ENCODE measurements at places on chromosomes 7 and 10.

DNA sequence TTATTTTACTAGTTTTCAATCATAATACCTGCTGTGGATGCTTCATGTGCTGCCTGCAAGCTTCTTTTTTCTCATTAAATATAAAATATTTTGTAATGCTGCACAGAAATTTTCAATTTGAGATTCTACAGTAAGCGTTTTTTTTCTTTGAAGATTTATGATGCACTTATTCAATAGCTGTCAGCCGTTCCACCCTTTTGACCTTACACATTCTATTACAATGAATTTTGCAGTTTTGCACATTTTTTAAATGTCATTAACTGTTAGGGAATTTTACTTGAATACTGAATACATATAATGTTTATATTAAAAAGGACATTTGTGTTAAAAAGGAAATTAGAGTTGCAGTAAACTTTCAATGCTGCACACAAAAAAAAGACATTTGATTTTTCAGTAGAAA lies 103.0 kb downstream of the PTEN start:
- DNase-seq: no peak

DNA sequence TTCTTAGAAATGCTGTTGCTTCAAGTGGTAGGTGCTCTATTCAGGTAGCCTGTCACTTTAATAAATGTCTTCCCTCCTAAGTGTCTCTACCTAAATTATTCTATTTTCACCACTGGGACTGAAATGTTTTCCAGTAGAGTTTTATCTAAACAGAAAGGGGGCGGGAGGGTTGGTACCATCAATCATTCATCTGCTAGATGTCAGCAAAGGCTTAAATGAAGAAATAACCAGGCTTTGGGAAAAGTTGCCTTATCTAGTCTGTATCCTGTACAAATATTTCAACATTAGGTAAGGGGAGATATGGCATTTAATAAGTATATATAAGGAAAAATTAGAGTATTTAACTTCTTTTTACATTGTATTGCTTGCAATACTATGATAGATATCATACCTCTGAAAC lies 51.8 kb downstream of the VTI1A start:
- DNase-seq: no peak

- no peak for DNase-seq
Measured at GRCh38 chr10:79105150-79105739, 36.5 kb downstream of the ZMIZ1 start.

GRCh38 chr10:10910634-10911033 lies 107.0 kb upstream of the CELF2 start:
- no peak for DNase-seq

DNA sequence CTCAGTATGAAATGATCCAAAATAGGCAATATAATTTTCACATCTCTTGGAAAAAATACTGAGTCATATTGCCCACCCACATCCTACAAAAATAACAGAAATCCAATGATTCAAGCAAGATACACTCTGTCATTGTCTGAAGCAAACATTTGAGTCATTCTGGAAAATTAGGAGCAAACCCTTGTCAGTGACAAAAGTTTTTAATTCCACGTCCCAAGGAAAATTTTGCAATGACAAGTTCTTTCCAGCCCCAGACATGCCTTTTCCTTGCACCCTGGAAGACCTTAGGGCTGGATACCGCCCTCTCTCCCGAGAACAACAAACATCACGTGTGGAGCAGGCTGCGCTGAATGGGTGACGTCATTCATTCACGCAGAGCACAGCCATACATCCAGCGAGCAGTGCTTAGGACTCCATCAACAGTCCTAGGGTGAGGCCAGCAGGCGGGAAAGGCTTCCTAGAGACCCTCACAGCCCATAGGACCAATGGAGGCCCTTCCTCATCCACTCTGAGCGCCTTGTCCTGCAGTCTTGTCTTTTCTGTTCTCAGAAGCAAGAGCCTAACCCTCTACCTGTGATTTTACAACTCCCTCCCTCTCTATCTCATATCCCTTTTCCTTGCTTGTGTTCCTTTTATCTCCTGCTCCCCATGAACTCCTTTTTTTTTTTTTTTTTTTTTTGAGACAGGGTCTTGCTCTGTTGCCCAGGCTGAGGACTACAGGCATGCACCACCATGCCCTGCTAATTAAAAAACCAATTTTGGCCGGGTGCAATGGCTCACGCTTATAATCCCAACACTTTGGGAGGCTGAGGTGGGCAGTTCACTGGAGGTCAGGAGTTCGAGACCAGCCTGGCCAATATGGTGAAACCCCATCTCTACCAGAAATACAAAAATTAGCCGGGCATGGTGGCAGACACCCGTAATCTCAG lies 23.5 kb upstream of the KDM7A start:
- no peak for DNase-seq

- DNase-seq: no peak
Measured at GRCh38 chr10:105113666-105114065, 472.6 kb downstream of the SORCS3 start.

DNA sequence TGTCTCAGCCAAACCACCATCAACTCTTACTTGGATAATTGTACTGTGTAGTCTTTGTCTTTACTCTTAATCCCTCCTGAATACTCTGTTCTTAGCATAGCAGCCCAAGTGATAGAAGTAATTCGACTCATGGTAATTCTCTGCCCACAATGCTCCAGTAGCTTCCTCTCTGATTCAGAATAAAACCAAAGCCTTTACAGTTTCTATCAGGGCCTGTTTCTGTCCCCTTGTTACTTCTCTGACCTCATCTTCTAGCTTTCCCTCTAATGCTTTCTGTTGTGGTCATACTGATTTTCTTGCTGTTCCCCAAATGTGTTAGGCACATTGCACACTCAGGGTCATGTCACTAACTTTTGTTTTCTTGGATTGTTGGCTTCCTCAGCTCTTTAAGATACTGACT lies 8.0 kb downstream of the ZNF518A start:
- no peak for DNase-seq

- DNase-seq: no peak
Measured at GRCh38 chr10:117497736-117498135, 44.8 kb upstream of the EMX2 start.

DNA sequence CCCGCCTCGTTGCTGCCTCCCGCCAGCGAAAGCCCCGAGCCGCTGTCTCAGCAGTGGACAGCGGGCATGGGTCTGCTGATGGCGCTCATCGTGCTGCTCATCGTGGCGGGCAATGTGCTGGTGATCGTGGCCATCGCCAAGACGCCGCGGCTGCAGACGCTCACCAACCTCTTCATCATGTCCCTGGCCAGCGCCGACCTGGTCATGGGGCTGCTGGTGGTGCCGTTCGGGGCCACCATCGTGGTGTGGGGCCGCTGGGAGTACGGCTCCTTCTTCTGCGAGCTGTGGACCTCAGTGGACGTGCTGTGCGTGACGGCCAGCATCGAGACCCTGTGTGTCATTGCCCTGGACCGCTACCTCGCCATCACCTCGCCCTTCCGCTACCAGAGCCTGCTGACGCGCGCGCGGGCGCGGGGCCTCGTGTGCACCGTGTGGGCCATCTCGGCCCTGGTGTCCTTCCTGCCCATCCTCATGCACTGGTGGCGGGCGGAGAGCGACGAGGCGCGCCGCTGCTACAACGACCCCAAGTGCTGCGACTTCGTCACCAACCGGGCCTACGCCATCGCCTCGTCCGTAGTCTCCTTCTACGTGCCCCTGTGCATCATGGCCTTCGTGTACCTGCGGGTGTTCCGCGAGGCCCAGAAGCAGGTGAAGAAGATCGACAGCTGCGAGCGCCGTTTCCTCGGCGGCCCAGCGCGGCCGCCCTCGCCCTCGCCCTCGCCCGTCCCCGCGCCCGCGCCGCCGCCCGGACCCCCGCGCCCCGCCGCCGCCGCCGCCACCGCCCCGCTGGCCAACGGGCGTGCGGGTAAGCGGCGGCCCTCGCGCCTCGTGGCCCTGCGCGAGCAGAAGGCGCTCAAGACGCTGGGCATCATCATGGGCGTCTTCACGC lies 825 bp downstream of the ADRB1 start:
- DNase-seq: peak; percentile 7

DNA sequence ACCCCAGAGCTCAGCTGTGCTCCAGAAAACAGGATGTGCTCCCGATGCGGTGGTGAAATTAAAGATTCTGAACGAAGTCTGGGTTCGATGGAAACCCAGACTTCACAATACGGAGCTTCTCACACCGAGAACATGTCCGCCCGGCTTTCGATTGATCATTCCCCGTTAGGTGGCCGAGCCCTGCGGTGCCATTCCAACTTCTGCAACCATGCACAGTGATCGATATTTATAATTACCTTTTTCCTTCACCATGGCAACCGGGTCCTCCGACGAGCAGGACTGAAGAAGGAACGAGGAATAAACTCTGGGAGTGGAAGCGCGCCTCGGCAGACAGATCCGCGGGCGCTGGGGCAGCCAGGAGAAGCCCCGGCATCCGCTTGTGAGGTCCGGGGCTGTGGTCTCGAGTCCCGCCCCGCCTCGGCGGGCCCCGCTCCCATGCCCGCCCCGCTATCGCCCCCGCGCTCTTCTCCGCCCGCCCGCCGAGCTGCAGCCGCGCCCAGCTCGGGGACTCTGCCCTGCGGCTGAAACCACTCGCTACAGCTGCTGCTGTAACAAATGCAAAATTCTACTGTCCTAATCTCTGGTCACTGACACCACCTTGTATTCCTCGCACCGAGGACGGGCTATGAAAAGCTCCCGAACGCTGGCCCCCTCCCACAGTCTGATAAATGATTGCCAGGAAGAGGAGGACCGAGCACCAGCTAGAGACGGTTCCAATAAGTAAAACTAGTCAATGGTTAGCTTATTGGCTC lies 26.2 kb downstream of the ABLIM1 start:
- DNase-seq: peak; percentile 43

- peak; percentile 44 for DNase-seq
Measured at GRCh38 chr10:107144490-107144889, 20.0 kb downstream of the SORCS1 start.

DNA sequence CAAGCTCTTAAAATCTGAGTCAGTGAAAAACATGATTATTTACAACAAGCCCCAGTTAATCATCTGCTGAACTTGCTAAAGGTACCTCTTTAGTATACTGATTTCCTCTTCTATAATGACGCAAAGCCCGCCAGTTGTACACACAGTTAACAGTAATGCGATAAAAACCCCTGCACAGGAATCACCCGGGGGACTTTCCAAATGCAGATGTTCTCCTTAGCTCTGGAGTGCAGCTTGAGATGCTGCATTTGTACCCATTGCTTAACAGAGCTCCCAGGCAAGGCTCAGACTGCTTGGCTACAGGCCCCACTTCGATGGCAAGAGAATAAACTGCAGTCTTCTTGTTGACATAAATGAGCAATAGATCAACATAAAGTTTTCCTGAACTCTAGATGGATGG lies 279.6 kb upstream of the HGF start:
- DNase-seq: no peak

DNA sequence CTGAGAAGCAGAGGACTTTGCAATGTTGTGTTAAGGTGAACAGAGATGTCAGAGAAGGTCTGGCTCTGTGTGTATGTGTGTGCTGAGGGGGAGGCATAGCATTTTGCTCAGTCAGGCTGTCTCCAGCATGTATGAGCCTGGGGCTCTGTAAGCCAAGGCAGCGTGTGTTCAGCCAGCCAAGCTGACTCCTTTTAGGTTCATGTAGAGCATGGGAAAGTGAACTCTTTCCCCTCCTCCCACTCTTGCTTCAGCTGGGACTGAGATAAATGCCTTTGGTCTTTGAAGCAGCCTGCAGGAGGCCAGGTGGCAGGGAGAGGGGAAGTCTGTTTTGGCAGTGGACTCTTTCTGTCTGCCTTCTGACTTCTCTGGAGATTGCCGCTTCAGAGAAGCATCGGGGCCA lies 3.8 kb downstream of the SFXN2 start:
- no peak for DNase-seq
